ENCODE measurements at places on chromosomes 11 and 22.

DNA sequence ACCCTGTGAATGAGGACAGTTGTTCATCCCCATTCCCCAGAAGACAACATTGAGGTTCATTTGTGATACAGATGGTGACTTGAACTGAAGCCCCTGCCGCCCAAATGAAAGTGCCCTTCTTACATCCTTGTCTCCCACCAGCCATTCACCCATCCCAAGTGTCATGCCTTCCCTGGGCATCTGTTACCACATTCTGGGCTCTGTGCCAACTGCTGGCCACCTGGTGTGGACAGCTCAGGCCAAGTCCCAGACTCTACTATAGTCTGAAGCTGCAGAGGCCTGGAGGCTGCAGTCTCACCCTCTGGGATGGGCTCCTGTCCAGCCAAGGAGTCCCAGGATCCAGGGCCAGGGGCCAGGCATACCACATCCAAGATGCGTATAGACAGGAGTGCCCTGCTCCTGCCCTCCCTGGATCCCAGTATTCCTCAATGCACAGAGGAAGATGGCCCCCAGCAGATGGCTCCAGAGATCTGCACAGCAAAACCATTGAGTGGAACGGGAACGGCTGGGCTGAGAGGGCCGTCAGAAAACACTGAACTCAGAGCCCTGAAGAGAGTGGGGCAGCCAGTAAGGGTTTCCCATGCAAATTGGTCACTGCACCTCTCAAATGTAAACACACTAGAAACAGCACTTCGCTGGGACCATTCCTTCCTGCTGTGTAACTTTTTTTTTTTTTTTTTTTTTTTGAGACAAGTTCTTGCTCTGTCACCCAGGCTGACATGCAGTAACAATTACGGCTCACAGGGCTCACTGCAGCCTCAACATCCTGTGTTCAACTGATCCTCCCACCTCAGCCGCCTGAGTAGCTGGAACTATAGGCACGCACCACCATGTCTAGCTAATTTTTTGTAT is 22.8 kb downstream of the ARRB1 start:
- DNase-seq = peak; percentile 72

DNA sequence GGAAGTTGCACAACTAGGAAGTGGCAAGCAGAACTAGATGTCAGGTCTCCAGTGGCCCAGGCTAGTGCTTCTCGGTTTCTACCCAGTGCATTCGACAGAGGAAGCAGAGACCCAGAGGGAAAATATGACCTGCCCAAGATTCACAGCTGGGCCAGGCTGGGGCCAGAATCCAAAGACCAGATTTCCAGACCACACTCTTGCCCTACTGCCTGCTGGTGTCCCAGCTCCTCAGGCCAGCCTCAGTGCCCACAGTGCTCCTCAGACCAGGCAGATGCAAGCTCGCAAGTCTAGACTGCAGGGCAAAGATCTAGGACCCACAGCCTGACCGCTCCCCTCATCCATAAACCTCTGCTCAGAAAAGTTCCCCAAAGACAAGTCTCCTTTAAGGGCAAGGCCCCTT is 262.6 kb downstream of the BUD13 start:
- DNase-seq = no peak

DNA sequence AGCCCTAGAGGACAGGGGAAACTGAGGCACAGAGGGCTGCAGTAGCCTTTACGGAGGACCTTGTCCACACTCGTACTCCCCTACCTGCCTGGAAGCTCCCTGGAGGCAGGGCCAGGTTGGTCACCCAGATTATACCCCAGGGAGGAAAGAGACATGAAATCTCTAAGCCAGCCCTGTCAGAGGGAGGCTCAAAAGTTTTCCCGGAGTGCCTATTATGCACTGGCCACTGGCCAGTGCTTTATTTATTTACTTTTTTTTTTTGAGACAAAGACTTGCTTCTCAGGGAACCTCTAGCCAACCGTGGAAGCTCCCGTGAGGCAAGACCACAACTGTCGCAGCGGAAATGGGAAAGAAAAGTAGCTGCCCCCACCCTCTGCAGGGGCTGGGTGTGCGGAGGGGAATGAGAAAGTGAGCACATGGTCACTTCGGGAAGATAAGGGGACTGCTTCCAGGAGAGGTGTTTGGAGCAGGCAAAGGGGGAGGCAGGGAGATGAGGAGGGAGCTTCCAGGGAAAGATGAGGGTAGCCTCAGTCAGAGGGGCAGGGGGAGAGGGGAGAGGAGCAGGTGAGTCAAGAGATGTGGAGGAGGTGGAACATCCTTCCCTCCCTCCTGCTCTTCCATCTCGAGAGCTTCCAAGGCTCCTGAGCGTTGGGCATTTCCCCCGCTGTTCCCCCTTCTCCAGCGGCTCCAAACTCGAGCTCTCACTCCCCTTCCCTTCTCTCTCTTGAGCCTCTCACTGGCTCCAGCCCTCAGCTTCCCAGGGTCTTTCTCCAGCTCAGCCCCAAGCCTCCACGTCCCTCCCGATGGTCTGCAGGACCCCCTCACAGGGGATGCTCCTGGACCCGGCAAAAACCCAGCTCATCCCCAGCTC is 4.3 kb downstream of the IL2RB start:
- DNase-seq = no peak

GRCh38 chr22:36435516-36436415 is 45.7 kb downstream of the TXN2 start:
- DNase-seq = no peak

- no peak for DNase-seq
Measured at GRCh38 chr22:47357086-47357485, 594.6 kb downstream of the TBC1D22A start.

GRCh38 chr11:76702336-76703128 is 32.0 kb upstream of the LRRC32 start:
- no peak for DNase-seq

DNA sequence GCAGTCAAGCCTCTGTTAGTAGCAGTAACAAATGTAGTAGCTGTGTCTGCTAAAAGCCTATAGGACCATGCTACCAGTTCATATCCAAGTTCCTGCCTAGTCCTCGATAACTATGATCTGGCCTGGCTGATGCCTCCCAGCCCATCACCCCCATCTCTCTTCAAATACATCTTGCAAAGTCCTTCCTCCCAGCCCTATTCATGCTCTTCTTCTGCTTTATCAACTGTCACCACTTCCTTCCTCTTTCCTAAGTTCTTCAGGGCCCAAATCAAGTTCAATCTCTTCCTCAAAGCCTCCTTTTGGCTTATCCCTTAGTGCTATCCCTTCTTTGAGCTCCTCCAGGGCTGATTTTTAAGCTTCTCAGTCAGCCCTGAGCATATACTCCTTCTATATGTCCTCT is 150.9 kb upstream of the THY1 start:
- DNase-seq = no peak

DNA sequence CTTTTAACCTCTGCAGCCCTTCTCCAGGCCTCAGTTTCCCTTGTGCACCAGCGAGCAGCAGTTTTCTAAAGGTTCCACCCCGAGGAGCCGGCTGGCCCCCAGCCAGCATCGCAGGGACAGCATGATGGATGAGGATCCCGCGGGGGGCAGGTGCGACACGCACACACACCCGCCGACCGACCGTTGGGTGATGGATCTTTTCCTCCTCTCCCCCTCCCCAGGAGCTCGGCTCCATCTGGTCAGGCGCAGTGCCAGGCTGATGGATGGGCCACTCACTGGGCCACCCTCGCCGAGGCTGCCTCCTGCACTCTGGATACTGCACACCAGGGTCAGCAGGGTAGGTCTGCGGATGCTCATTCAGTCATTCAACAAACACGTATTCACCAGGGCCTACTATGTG is 12.8 kb upstream of the CABP7 start:
- DNase-seq = no peak

- DNase-seq = no peak
Measured at GRCh38 chr22:42977569-42977968, 37.4 kb downstream of the PACSIN2 start.

DNA sequence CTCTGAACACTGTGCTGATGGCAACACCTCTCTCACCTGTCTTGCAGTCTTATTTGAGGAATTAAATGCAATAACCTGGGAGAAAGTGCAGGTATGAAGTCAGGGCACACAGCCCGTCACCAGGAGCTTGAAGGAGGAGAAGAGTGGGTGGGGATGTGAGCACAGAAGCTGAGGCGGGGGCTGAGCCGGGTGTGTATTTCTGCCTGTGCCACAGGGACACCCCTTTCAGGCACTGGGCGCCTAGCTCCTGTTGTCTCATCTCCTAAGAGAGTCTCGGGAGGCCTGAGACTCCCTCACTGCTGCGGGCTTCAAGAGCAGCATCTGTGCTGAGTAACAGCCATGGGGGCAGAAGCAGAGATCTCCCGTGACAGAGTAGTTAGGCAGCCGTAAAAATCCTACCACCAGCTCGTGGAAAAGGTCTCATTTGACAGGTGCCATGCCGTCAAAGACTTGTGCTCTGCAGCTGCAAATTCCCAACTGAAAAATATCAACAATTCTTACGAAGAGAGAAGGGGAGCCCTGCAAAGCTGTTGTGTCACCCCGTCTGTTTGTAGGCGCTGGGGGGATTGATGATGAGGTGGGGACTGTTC is 26.8 kb downstream of the PARVB start:
- DNase-seq = no peak

- no peak for DNase-seq
Measured at GRCh38 chr11:117838901-117839300, 14.4 kb upstream of the FXYD2 start.

DNA sequence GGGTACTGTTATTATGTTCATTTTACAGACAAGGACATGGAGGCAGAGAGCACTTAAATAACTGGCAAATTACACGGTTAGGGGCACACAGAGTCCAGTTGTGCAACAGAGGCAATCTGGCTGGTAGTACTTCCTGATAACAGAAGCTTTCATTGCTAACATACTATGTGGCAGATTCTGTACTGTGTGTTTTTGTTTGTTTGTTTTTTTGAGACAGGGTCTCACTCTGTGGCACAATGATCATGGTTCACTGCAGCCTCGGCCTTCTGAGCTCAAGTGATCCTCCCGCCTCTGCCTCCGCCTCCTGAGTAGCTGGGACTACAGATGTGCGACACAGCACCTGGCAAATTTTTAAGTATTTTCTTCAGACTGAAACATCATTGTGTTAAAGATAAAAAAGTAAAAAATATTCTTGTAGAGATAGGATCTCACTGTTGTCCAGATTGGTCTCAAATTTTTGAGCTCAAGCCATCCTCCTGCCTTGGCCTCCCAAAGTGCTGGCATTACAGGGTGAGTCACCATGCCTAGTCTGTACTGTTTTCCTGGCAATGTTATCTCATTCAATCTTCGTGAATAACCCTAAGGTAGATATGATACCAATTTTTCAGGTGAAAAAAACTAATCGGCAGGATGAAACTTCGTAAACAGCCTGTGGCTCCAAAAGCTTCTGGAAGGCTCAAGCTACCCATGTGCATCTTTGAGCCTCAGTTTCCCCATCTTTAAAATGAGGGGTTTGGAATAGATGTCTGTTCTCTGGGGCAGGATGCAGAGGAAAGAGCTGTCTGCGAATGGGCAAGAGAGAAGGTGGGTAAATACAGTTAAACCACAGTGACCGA is 921 bp upstream of the NUCB2 start:
- DNase-seq = no peak

DNA sequence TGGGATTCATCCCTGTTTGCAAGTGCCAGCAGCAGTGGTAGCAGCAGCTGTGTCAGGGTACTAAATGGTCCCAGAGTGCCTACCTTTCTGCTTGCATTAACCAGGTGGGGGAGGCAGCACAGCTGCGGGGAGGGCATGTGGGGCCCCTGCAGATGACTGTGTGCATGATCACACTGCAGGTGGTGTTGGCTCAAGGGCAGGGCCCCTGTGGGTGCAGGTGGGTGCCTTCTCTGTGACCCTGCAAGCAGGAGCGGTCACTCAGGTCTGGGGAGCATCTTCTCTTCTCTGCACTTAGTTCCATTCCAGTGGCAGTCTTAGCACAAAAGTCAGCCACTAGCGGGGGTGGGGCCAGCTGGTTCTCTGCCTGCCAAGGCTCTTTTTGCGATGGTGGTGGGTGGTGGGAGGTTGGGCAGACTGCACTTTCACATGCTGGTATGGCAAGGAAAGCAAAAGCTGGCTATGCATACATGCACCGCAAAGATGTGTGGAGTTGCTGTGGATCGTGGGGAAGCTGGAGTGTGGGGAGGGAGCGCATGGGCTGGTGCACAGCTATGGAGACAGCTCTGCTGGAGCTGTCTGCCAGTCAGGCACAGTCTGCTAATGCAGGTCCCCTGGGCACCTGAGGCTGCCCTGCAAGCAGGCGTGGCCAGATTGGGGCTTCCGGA is 157.1 kb downstream of the DYNC2H1 start:
- DNase-seq = no peak

DNA sequence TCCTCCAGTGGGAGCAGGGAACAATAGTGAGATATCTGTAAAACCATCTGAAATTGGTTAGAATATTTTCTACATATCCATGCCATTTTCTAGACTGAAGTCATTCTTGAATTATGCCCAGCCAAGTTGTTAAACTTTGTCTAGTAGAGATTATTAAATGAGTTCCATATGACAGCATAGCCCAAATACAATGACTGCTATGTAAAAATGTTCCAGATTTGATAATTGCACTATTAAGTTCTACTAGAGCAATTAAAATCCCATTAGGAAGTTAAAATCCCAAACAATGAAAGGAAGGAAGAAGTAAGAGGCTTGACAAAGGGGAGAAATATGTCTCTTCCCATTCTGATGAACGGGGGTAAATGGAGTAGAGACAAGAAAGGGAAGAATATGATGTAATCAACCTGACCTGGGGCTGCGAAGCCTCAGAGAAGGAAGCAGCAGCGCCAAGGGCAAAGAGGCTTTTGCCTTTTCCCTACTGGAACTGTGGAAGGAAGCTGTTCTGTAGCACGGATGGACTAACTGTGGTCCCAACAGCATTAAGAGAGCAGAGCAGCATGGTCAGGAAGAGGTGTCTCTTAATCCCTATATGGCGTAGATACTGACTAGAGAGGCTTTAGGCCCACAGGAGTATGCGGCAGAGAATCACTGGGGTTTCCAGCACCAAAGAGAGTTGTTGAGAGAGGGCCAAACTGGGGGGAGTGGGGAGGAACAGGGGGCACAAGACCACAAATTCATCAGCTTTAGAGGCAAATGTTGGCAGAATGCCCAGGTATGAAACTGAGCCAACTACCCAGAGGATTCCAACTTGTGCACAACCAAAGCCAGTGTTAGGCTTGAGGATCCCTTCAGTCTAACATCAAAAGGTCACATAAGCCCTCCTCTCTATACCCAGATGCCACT is 26.7 kb downstream of the RRP8 start:
- peak; percentile 53 for DNase-seq

GRCh38 chr22:46429325-46429853 is 93.9 kb downstream of the TRMU start:
- DNase-seq = no peak

- DNase-seq = no peak
Measured at GRCh38 chr11:12811861-12812260, 137.6 kb downstream of the TEAD1 start.

GRCh38 chr22:27796829-27797519 is 4.6 kb downstream of the MN1 start:
- DNase-seq = no peak

DNA sequence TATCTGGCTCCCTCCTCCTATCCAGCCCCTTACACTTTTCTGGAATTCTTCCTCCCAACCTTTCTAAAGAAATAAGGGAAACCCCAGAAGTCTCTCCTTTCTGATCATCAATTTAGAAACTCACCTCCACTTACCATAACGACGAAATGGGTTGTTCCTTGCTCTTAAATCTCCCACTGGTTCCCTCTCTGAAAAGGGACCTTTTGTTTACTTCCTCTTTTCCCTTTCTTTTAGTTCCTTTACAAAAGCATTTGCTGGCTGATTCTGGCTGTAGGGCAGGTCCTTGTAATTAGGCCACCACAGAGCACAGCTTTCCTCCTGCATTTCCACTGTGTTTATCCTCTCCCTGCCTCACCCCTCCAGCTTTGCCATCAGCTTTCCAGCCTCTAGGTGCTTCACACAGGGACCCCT is 12.0 kb downstream of the JAML start:
- DNase-seq = no peak

Measured in ovary (tissue), 10 donors.